CD4-positive, alpha-beta T cell treated with Interleukin-15 for 4 hours (primary cell): ENCODE measurements at places on chromosomes 16 and 17.
A peak's percentile ranks its signal among the peaks of the same experiment; 100 is the strongest.

DNA sequence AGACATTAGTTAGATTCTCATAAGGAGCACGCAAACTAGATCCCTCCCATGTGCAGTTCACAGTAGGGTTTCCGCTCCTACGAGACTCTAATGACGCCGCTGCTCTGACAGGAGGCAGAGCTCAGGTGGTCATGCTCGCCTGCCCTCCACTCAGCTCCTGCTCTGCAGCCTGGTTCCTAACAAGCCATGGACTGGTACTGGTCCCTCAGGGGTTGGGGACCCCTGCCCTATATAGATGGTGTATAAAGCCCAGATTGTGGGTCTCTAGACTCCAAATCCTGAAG is 52.1 kb upstream of the LYRM9 start:
- no peak for DNase-seq

- DNase-seq = no peak
These were observed 16.8 kb upstream of the PABPN1L start for GRCh38 chr16:88883117-88883895.

DNA sequence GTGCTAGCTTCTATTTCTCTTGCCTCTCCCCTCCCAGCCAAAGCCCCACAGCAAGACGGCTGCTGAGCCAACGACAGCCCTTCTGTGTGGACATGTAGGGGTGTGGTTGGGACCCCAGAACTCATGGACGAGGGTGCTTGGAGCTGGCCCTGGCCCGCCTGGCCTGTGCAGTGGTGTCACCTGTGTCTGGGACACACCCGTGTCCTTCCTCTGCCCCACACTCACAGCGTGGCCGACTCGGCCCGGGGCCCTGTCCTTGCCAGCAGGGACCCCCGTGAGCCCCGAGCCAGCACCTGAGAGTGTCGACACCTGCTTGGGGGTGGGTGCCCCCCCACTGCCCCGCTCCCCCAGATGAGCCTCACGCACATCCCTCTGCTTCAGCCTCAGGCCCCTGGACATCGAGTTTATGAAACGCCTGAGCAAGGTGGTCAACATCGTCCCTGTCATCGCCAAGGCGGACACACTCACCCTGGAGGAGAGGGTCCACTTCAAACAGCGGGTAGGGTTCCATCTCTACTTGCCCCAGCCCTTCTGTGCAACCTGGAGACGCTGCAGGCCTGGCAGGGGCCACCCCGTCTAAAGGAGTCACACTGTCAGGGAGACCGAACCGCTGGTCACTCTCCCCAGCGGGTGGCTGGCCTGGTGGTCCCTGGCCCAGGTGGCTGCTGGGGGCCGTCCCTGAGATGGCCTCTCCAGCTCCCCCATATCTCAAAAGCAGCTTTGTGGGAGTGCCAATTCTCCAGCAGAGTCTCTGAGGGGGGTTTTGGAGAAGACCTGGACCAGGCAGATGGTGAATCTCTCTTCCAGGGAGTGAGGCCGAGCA is 349.8 kb downstream of the SEC14L1 start:
- DNase-seq = no peak

DNA sequence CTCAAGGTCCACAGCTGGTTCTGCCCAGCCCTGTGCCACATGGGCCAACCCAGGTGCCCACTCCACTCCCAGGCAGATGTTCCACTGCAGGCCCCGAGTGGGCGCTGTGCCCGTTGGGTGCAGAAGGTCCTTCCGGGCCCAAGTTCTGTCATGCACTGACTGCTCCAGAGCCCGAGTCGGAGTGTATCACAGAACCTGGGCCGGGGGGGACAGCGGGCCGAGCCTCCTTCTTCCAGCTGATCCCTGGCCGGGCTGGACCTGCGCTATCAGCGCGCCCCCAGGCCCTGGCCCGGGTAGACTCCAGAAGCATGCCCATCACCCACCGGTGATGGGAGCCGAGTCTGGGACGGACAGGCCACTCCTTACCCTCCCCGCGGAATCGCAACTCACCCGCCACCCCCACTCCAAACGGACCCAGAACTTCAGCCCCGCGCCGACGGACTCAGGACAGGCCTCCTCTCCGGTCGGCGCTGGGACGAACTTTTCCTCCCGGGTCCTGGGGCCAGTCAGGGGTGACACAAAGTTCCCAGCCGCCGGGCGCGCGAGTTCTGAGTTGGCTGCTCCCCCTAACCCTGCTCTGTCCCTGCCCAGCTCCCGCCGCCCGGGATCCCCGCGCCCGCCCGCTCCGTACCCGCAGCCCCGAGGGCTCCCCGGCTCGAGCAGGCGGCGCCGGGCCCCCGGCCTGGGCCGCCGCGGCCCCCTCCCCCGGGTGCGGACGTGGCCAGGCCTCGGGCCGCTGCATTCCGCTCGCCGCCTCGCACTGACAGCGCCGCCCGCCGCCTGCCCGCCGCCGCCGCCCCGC is at the start of gene COPZ2:
COPZ2 (minus strand) TSS at position 762 of the 802 bp plus-strand sequence; CDS start at position 742, 20 bp downstream.
- DNase-seq = peak; percentile 59

GRCh38 chr16:27333549-27333948 is 19.8 kb downstream of the IL4R start:
- no peak for DNase-seq

DNA sequence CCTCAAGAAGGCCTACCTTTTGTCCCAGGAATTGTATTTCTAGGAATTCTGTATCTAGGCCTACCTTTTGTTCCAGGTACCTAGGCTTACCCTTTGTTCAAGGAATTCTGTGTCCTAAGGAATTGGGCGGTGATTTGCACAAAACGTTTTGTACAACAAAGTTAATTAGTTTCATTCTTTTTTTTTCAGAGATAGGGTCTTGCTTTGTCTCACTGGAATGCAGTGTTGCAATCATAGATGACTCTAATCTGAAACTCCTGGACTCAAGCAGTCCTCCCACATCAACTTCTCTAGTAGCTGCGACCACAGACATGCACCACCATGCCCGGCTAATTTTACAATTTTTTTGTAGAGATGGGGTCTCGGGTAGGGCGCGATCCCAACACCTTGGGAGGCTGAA is 7.0 kb downstream of the CDR2L start:
- DNase-seq = no peak

DNA sequence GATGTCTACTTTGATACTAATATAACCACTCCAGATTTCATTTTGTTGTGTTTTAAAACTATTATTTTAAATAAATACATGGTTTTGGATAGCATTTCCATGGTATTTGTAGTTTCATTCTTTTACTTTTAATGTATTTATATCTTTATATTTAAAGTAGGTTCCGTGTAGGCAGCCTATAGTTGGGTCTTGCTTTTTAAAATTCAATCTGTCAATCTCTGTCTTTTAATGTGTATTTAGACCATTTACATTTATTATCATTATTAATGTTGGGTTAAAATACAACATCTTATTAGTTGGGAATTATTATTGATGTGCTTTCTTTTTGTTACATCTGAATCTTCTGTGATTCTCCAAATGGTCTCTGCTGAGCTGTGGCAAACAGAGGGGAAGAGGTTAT is 412.1 kb downstream of the NPIPA7 start:
- DNase-seq = no peak

DNA sequence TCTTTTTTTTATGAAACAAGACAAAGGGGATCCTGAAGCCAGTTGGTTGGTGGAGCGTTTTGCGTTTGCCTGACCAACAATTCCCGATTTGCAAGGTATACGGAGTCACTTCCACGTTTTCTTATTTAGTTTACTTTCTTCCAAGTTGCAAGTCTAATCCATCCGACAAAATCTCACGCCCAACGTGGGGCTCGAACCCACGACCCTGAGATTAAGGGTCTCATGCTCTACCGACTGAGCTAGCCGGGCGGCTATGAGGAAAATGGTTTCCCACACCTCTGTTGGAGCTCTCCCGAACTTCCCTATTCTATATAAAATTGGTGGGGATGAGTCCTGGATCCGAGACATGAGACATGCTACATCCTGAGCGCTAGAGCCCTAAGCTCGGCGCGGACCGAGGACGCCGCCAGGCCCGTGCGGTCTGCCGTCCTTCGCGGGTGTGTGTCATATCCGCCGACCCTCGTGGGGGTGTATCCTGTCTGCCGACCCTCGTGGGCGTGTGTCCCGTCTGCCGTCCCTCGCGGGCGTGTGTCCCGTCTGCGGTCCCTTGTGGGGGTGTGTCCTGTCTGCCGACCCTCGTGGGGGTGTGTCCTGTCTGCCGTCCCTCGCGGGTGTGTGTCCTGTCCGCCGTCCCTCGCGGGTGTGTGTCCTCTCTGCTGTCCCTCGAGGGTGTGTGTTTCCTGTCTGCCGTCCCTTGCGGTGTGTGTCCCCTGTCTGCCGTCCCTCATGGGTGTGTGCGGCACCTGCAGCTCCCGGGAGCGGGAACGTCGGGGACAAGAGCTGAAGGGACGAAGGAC is 22.6 kb downstream of the ZNF213 start:
- DNase-seq = peak; percentile 57

DNA sequence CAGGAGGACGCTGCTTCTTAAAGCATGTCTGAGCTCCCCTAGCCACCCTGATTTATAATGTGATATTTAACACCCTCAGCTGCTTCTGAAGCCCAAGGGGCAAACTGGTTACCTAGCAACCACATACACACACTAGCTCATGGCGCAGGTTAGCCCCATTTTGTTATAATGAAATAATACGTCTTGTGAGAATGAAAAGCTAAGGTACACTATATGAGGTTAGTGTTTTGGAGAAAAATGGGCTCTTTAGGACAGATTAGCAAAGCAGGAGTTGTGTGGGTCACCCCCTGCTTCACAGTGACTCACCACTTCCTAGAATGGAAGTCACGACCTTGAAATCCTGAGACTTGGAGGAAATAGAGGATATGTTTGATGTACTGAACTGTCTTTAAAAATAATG is 404.8 kb upstream of the HSBP1 start:
- DNase-seq = no peak

DNA sequence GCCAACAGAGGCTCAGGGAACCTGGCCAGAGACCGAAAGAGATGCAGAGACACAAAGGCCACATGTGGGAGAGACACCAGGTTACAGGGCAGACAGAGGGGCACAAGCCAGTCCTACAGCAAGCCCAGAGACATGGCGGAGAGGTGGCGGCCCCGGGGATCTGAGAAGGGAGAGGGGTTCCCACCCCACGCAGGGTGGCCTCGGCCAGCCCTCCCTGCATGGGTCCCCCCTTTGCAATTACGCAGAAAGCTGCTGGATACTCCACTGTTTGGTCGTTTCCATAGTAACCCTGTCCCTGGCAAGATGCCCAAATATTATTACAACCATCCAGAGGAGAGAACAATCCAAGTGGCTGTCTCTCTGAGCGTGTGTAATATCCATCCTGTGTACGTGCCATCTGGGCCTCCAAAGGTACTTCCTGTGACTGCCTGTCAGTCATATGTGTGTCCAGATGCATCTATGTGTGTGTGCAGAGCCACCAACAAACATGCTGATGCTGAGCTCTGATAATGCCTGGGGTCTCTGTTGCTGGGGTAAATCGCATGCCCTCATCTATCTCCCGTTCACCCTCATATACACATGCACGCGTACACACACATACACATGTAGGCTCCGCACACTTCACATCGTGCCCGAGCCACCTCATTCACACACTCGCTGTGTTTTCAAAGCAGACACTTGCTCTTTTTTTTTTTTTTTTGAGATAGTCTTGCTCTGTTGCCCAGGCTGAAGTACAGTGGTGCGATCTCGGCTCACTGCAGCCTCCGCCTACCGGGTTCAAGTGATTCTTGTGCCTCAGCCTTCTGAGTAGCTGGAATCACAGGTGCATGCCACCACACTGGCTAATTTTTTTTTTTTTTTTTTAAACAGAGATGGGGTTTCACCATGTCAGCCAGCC is 5.5 kb downstream of the PCGF2 start:
- DNase-seq = no peak

DNA sequence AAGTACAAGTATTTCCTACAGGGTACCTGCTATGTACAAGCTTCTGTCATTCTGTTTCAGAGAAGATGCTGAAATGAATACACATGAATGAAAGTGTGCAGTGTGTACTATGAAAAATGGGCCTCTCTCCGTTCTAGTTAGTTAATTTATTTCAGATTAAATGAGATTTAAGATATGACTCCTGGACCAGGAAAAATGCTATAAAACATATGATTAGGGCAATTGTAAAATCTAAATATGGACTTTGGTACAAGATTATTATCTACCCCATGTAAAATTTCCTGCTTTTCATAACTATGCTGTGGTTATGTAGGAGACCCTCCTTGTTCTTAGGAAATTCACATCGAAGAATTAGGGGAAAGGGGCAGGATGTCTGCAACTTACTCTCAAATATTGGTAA is 28.9 kb downstream of the MYO1D start:
- DNase-seq = no peak

DNA sequence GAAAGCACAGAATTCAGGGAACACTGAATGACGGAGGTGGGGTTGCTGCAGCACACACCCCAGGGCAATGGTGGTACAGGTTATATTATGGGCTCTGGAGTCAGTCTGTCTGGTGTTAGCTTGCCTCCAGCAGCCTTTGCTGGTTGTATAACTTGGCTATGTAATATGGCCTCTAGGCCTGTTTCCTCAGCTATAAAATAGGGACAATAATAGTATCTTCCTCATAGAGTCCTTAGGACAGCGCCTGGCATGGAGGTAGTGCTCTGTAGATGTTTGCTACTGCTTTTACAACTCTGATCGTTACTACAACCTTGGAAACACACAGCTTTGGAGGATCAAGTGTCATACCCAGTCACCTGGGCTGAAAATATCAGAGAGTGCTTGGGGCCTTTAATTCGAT is 31.5 kb downstream of the GTF3C1 start:
- DNase-seq = no peak

- DNase-seq = no peak
These were observed 100.9 kb downstream of the VPS53 start for GRCh38 chr17:613725-614124.

GRCh38 chr16:85913141-85913601 is 14.2 kb downstream of the IRF8 start:
- no peak for DNase-seq

DNA sequence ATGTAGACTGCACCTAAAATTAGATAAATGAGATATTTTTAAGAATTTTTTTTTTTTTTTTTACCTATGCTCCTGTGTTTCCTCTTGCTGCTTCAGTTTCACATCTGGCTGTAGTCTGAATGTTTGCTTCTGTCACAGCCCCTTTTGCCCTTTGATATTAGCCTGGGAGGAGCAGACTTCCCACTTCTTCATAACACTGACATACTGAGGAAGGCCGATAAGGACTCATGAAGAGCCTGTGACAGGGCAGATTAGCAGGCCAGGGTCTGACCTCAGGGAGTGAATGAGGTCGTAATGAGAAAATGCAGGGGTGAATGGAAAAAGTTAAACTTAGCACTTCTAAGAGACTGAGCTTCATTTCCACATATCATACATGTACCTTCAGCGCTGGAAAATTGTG is at the start of gene SLFN14:
SLFN14 (minus strand) TSS at position 117 of the 400 bp plus-strand sequence. CDS start 2,757 bp downstream, outside the sequence.
- no peak for DNase-seq

DNA sequence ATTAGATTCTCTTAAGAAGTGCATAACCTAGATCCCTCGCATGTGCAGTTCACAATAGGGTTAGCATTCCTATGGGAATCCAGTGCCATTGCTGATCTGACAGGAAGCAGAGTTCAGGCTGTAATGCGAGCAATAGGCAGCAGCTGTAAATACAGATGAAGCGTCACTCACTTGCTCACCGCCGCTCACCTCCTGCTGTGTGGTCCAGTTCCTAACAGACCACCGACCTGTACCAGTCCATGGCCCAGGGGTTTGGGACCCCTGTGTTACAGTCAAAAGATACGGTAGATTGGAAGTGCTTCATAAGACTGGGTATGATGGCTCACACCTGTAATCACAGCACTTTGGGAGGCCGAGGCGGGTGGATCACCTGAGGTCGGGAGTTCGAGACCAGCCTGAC is 2.8 kb downstream of the STAT5A start:
- no peak for DNase-seq

GRCh38 chr17:74211141-74211911 is 2.0 kb upstream of the TTYH2 start:
- no peak for DNase-seq

- no peak for DNase-seq
These were observed 15.6 kb downstream of the COL1A1 start for GRCh38 chr17:50185631-50186471.

GRCh38 chr16:85107083-85107482 is 5.2 kb downstream of the CIBAR2 start:
- no peak for DNase-seq
